ENCODE measurements at places on chromosomes 4 and X. TPM values are rescaled to one million over a fixed set of nuclear protein-coding genes. Genes with fewer than 3 reads are reported as not detected.

The NALF2 gene
- total RNA-seq, result not detected

The FAM236B gene
- not detected for total RNA-seq

The RAI2 gene
- under 0.01 TPM for total RNA-seq

The YY2 gene
- total RNA-seq, result 1.4 TPM

The INTS12 gene
- total RNA-seq, result 14.8 TPM

The CRMP1 gene
- total RNA-seq, result under 0.01 TPM

The TRIM61 gene
- total RNA-seq, result 3.8 TPM

The HGFAC gene
- not detected for total RNA-seq

The CENPVL2 gene
- not detected for total RNA-seq
